ENCODE measurements at places on chromosomes 4 and X.

DNA sequence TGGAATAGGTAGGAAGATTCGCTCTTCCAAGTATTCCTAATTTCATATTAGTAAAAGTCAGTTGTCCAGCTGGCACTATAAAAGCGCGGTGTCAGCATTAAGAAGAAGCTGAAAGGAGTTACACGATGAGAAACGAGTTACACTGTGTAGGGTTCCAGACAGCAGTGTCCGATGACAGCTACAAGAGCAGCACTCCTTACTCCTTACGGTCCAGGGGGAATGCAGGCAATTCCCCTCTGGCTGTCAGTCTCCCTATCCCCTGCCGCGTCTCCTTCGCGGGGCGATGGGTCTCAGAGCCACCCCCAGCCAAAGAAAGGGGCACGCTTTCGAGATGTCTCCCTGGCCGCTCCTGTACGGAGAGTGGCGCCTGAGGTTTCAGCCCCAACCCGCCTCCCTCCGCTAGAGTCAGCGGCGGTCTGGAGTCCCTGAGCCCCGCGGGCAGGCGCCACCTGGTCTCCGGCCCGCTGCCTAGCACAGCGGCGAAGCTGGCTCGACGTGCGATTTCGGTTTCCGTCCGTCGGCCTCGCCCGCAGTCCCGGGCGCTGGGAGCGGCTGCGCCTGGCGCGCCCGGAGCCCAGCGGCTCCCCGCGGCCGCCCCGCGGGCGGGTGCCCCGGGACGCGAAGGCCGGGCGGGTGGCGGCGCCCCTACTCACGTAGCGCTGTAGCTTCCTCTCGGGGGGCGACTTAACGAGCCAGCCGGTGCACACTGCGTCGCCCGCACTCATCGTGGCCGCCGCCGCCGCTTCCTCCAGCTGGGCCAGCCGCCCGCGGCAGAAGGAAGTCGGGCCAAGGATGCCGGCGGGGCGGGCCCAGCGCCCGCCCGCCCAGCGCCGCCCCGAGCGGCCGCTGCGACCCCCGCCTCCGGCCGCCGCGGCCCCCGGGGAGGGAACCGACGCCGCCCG, at the start of gene GAB3:
TSS of gene GAB3 (minus strand) at position 777 of the 902 bp plus-strand sequence. CDS start at position 725, 52 bp downstream.
- peak; percentile 55 for DNase-seq

DNA sequence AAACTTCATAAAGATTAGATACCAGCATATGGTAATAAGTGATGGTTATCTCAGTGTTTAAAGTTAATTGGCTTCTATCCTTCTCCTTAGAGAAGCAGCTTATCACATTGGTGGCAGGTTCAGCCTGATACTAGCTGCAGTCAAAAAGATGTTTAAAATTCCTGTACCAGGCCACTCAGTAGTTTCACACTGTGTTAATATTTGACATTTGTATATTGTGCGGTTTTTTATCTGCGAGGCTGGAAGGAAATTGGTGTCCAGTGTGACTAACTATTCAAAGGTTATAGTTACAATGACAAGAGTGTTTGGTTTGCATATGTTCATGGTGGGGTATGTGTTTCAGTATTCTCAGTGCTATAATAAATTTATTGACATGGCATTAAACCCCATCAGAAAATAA, 27.5 kb upstream of the TBC1D8B start:
- no peak for DNase-seq

- DNase-seq: no peak
Measured at GRCh38 chrX:124254611-124255010, 77.8 kb upstream of the TEX13D start.

- DNase-seq: no peak
Measured at GRCh38 chrX:47297874-47298273, 65.1 kb downstream of the USP11 start.
